Activated T-cell treated with anti-CD3 and anti-CD28 coated beads, Interleukin-2, amount 50 U/mL, for 72 hours (primary cell): ENCODE measurements at places on chromosomes 2 and 18. TPM values are rescaled to one million over a fixed set of nuclear protein-coding genes. Genes with fewer than 3 reads are reported as not detected.

The SCN9A gene
- total RNA-seq: 0.38 TPM

The PSD4 gene
- total RNA-seq: 200 TPM

The NCKAP1 gene
- 12.4 TPM for total RNA-seq

The IL1B gene
- total RNA-seq: 0.14 TPM

The RAX gene
- not detected for total RNA-seq

The CACNB4 gene
- total RNA-seq: 0.31 TPM

The ADGRF3 gene
- total RNA-seq: 4.8 TPM

The MEP1B gene
- total RNA-seq: not detected

The BARD1 gene
- 31.1 TPM for total RNA-seq

The FBXO15 gene
- 2.1 TPM for total RNA-seq

The DSG4 gene
- total RNA-seq: not detected

The ATP8B1 gene
- total RNA-seq: not detected

The STON1 gene
- 1.9 TPM for total RNA-seq

The GRHL1 gene
- 0.83 TPM for total RNA-seq

The ABCG5 gene
- not detected for total RNA-seq

The UCN gene
- 7.6 TPM for total RNA-seq

- no peak for DNase-seq
These were observed 365.2 kb downstream of the CLIP4 start for GRCh38 chr2:29480426-29480825.

- DNase-seq: no peak
These were observed 23.6 kb upstream of the DOCK10 start for GRCh38 chr2:225065882-225066281.

GRCh38 chr2:132752421-132753206, 82.6 kb upstream of the LYPD1 start:
- no peak for DNase-seq

DNA sequence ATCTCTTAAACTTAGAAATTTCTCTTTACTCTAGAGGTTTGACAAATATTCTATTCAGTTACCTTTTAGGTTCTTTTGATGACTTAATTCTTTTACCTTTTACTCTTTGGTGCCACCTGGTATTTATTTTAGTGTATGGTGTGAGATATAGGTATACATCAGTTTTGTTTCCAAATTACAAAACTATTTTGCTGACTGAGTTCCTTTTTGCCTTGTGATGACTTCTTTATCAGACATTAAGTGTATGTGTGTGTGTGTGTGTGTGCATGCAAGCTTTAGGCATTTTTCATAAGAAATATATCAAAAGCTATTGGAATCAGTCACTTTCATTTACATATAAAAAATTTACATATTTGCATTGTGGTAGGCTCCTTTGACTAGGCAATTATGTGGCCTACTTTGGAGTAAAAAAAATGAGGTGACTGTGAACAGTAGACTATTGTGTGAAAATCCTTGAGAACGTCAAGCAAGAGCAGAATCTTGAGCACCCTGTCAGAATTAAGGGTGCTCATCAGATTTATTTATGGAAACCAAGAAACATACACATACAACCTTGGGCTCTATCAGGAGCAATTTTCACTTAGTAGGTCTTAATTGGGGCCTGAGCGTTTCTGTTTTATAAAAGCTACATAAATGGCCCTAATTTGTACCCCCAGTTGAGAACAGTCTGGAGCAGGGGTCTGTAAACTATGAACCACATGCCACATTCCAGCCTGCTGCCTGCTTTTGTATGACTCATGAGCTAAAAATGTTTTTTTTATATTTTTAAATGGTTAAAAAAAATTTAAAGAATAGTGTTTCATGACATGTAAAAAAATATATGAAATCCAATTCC, 415.9 kb downstream of the SLC4A3 start:
- DNase-seq: no peak

DNA sequence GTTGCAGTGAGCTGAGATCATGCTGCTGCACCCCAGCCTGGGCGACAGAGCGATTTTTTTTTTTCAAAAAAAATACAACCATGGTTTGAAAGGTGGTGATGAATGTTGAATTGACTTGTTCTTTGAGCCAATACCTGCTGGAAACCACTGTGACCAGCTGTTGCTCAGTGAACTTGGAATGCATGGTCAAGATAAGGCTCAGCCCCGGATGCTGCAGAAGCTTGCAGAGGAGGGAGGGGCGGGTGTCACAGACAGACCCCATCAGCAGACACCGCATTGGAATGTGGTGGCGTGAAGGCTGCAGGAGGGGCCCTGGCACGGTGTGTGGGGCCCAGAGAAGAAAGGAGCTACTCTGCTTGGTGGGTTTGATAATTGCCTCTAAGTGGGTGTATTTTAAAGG, 91.6 kb downstream of the ITGB1BP1 start:
- DNase-seq: no peak

DNA sequence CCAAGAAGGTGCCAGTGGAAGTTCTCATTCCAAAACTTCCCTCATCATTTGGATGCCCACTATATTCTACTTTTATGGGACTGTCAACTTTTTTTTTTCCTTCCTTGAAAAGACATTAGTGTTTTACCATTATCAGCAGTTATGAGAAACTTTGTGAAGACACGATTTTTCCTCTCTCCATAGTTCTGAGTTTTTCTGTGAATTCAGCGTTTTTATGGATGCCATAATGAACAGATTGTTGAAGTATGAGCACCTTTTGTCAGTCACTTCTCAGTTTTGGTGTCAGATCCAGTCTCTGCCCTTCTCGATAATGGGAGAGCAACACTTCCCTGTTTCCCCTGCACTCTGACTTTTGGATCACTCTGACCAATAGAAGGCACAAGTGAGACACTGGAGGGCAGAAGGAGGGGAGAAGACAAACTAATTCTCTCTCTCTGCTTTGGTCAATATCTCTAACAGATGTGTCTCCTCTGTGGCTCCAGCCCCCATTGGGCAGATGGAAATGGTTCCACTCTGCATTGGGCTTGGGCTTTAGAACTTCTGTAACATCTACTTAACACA, 53.5 kb upstream of the FN1 start:
- no peak for DNase-seq

DNA sequence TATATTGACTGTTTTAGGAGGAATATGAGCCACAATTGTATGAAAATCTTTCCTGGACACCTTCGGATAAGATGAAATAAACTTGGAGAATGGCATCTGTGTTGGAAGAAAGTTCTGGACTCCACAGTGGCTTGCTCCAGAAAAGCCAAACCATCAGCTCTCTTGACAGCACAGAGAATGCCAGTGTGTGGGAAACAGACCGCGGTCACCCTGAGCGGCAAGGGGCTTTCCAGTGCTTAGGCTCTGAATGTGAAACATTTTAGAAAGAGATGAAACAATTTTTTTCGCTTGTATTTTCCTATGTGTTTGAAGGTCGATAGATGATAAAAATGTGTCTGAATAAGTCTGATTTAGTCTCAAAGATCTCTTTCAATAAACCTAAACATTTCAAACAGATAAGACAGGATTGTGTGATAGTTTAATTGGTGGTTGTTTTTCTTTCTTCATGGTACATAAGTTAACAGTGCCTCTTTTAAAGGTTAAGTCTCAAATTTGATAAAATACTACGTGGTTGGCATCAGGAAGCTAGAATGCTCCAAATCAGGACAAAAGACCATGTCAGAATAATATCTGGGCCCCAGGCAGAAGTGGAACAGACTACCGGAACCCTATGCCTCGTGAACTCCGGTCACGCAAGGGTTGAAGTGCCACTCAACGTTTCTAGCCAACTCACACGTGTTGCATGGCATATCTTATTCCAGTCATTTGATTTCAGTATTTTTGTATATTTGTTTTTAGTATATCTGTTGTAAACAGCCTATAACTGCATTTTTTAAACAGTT, 28.9 kb downstream of the PTGR3 start:
- DNase-seq: no peak

DNA sequence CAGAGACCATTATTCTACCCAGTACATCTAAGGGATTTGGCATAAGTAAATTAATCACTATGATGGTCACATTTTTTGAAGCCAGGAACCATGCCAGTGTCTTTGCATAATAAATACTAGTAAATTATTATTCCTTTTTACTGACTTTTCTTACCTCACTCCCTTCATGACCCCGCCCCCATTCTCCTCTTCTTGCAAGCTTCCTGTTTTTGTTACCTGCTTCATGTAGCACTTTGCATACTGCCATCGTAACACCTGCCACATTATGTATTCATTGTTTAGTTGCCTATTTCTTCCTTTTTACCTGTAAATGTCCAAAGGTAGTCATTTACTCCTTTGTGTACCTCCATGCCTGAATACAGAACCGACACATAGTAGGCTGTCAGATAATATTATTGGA, 309.5 kb downstream of the KIAA1328 start:
- no peak for DNase-seq

- DNase-seq: no peak
These were observed 134.8 kb downstream of the GCA start for GRCh38 chr2:162478721-162479129.

DNA sequence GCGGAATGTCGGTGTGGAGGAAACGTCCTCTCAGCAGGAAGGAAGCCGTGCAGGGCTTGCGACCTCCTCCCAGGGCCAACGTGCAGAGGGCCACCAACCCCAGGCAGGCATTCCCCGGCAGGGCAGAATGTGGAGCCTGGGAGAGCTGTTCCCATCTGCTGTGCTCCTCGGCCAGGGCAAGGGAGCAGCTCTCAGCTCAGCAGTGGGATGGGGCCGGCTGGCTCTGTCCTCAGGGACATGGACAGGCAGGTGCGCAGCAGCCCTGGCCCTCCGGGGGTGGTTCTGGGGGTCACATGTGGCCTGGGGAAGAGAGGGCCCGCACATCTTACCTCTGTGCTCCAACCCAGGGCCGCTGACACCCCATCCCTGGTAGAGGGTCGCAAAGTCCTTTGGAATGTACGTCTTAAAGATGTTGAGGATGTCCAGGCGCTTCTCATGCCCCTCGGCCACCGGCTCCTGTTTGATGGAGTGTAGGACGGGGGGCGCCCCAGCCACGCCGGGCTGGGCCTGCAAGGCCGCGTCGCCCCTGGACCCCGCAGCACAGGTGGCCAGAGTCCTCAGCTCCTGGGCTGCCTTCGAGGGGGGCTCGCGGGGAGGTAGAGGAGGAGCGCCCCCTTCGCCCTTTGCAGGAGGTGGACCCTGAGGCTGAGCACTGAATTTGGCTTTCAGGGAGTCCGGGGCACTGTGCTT, 116.4 kb downstream of the ZNF516 start:
- DNase-seq: no peak

- no peak for DNase-seq
These were observed 386.4 kb upstream of the SLC14A2 start for GRCh38 chr18:45228796-45229388.

DNA sequence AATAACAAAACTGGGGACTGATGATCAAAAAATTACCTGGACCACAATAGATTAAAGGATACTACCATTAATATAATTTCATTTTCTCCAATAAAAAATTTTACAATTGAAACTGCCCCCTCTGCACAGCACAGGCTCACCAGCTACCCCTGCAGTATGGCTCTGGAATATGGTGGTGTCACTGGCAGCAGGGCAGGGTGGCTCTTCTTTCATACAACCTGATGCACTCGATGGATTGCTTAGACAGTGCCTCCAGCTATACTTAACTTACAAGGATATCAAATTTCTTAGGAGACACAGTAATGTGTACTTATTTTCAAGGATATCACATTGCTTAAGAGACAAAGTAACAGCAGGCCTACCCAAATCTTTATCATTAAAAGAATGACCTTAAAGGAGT, 124.0 kb downstream of the PRELID3A start:
- no peak for DNase-seq

GRCh38 chr2:551621-552020, 125.6 kb downstream of the TMEM18 start:
- no peak for DNase-seq

- no peak for DNase-seq
These were observed 99.0 kb upstream of the SATB2 start for GRCh38 chr2:199556527-199557285.

DNA sequence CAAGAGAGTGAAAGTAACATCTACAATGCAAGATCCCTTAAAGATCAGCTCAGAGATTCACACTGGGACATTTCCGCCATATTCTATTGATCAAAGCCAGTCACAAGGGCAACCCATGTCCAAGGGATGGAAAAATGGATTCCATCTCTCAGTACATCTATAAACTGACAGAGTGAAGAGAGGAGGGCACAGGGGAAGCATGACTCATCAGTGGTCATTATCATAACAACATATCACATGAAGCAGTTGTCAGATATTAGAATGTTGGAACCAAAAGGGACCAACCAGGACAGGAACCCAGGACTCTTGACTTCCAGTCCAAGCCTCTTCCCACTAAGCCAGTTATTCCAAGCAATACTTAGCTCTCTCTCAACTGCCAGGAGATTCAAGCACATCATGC, 54.9 kb upstream of the IGFBP2 start:
- DNase-seq: no peak

DNA sequence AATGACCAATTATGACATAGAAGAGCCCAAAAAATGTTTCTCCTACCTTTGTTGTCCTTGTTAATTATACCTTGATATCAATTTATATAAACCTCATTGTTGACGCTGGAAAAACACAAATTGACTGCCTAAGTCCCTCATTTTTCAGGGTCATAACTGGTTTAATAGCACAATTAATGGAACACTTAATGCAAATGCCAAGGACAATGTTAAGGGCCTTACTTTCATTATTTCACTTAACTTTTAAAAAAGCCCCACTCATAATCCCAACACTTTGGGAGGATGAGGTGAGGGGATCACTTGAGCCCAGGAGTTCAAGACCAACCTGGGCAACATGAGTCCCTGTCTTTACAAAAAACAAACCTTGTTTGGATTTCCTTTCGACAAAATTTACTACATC, 3.5 kb upstream of the STPG4 start:
- DNase-seq: no peak

GRCh38 chr2:221752781-221753180, 180.7 kb upstream of the EPHA4 start:
- no peak for DNase-seq

- DNase-seq: no peak
These were observed 33.5 kb downstream of the GALNT5 start for GRCh38 chr2:157291018-157291417.

DNA sequence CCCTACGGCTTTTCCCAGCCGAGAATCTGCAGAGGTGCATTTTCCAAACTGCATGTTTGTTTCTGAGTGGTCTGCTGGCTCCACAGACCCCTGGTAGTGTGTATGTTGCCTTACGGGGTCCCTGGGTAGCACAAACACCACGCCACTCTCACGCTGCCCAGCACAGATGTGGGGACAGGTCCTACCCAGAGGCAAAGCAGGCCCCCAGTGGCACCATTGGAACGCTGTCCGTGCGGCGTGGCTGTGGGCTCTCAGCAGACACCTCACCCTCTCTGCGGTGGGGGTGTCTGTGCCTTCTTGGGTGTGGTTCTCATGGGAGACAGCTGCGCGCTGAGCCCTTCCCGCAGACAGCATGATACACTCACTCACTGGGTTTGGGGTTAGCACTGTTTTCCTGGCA, 137.4 kb downstream of the NFATC1 start:
- no peak for DNase-seq

DNA sequence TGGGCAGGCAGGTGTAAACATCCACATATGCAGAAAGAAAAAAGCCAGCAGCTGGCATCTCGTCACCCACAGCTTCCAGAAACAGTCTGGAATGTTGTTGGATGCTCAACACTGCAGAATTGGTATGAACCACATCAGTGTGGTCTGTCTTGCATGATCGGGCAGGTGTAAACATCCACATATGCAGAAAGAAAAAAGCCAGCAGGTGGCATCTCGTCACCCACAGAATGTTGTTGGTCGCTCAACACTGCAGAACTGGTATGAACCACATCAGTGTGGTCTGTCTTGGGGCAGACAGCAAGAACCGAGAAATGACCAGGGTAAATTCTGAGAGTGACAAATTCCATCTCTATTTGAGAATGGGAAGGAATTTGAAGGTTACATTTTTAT, 39.6 kb downstream of the DOCK10 start:
- peak; percentile 28 for DNase-seq

GRCh38 chr2:120682654-120683053, 53.0 kb upstream of the GLI2 start:
- DNase-seq: no peak
